ENCODE measurements at places on chromosomes 4 and X.

- no peak for DNase-seq
Measured at GRCh38 chrX:65642914-65643491, 24.5 kb upstream of the MSN start.

- no peak for DNase-seq
Measured at GRCh38 chr4:154692304-154692818, 51.4 kb upstream of the LRAT start.

DNA sequence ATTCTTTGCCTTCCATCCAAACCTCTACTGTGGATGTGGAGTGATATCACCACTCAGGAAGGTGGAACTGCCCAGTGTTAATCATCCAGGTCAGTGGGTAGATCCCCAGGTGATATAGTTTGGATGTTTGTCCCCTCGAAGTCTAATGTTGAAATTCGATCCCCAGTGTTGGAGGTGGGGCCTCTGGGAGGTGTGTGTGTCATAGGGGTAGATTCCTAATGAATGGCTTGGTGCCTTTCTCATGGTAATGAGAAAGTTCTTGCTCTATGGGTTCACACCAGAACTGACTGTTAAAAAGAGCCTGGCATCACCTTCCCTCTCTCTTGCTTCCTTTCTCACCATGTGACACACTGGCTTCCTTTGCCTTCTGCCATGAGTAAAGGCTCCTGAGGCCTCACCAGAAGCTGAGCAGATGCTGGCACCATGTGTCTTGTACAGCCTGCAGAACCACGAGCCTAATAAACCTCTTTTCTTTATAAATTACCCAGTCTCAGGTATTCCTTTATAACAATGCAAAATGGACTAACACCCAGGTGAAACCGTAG lies 6.8 kb upstream of the SOWAHB start:
- no peak for DNase-seq

GRCh38 chr4:141121768-141122454 lies 11.4 kb downstream of the RNF150 start:
- DNase-seq: no peak

GRCh38 chrX:48575642-48576041 lies 1.4 kb downstream of the RBM3 start:
- DNase-seq: no peak
